Central memory CD8-positive, alpha-beta T cell (primary cell): ENCODE measurements at places on chromosomes 7 and 10.

DNA sequence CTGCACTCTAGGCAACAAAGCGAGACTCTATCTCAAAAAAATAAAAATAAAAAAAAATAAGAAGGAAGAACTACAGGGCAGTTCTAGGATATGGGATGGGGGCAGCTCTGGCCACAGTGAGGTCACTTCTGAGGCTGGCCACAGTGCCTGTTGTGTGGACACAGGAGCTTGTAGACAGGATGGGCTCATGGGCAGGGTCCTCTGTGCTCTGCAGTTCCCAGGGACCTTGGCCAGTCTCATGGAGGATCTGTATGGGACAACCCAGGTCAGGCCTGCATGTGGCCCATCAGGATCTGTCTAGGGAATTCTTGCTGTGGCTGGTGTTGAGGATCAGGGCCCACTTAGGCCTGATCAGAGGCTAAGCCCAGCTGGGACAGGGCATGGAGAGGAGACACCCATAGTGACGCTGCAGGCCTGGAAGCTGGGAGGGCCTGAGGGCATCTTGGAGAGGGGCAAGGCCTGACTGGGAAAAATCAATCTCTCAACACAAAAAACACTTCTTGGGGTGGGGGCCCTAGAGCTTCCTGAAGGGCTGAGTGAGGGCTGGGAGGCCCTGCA lies 19.4 kb upstream of the PAX2 start:
- peaks cover 3% of the 10 kb centered on the region for H3K36me3 ChIP-seq
- H3K4me3 ChIP-seq: no peak overlapping the region
- no peak overlapping the region for H3K27ac ChIP-seq
- H3K4me1 ChIP-seq: peaks cover 25% of the 10 kb centered on the region
- peaks cover 87% of the 10 kb centered on the region for H3K27me3 ChIP-seq
- DNase-seq: no peak

- peaks cover 19% of the 10 kb centered on the region for H3K36me3 ChIP-seq
- H3K27me3 ChIP-seq: no peaks in the 10 kb centered on the region
- H3K27ac ChIP-seq: peak overlapping the region; percentile 35
- no peak for DNase-seq
Observed at GRCh38 chr10:92303096-92303495, 12.1 kb downstream of the MARCHF5 start.

DNA sequence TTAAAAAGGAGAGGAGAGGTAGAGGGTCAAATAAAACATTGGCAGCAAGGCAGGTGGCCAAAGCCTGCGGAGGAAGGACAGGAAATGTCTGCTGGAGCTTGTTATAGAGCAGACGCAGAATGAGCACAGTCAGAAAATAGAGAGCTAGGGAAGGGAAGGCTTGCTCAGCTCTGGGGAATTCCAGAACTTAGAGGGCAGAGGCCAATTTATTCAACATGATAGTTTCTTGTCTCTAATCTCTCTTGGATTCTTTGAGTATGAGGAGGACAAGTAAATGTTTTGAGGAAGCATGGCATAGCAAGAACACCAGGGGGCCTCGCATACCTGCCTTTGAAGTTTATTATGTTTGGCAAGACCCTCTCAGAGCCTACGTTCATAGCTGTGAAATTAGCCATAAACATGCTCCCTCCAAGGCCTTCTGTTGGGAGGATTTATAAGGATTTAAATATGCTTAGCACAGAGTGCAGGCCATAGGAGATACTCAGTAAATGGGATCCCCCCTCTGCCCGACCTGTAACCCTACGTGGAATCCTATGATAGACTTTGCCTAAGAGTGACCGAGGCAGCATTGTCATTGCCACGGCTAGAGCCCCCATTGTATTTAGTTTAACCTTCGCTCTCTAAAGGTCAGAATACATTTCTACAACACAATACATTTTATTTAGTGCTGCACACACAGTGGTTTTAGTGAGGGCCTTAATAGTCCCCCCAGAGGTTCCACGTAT lies 293.9 kb downstream of the CCDC3 start:
- peaks cover 3% of the 10 kb centered on the region for H3K36me3 ChIP-seq
- no peak overlapping the region for H3K4me3 ChIP-seq
- peaks cover 12% of the 10 kb centered on the region for H3K4me1 ChIP-seq
- no peak overlapping the region for H3K27ac ChIP-seq
- DNase-seq: no peak

- peaks cover 6% of the 10 kb centered on the region for H3K4me1 ChIP-seq
- H3K36me3 ChIP-seq: peaks cover 28% of the 10 kb centered on the region
- H3K4me3 ChIP-seq: no peak overlapping the region
- H3K27ac ChIP-seq: no peak overlapping the region
Observed at GRCh38 chr7:5500056-5500776, 76.6 kb upstream of the TNRC18 start.

- H3K27me3 ChIP-seq: no peaks in the 10 kb centered on the region
- no peak for DNase-seq
- peaks cover 40% of the 10 kb centered on the region for H3K4me1 ChIP-seq
- no peak overlapping the region for H3K4me3 ChIP-seq
- peaks cover 2% of the 10 kb centered on the region for H3K36me3 ChIP-seq
Observed at GRCh38 chr10:50556237-50557120, 67.3 kb downstream of the SGMS1 start.

- H3K27me3 ChIP-seq: no peaks in the 10 kb centered on the region
- H3K4me3 ChIP-seq: no peak overlapping the region
- peaks cover 35% of the 10 kb centered on the region for H3K4me1 ChIP-seq
- no peak overlapping the region for H3K27ac ChIP-seq
- no peak for DNase-seq
Observed at GRCh38 chr7:105245398-105246114, 143.2 kb downstream of the SRPK2 start.

GRCh38 chr7:157022681-157023588 lies 12.5 kb upstream of the MNX1 start:
- H3K36me3 ChIP-seq: no peaks in the 10 kb centered on the region
- no peak overlapping the region for H3K27ac ChIP-seq
- no peaks in the 10 kb centered on the region for H3K4me1 ChIP-seq

DNA sequence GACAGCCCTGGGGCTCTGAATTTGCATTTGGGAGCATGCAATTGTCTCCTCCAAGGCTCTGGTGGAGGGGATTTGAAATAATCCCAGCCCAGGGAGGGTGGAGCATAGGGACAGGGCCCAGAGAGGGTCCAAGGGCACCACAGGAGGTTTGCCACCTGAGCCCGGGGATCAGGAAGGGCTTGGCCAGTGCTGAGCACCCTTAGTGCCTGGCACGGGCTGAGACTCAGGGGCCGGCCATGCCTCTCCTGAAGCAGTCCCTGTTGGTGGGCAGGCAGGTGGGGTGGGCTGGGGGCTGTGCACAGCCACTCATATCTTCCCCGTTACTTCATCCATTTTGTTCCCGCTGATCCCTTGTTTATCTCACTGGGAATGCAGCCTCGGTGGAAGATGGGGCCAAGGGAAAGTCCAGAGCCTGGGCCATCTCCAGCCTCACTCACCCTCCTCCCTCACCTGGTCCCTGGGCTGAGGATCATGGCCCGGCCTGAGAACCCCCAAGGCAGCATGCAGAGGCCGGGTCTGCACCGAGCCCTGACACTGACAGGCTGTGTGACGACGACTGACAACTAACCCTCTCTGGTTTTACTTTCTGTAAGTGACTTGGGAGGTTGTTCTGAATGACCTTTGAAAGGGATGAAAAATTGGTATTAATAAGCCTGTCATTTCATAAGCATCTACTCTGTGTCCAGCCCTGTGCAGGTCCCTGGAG lies 38.5 kb downstream of the KCTD7 start:
- H3K4me3 ChIP-seq: no peak overlapping the region
- DNase-seq: no peak
- H3K36me3 ChIP-seq: peaks cover 3% of the 10 kb centered on the region
- no peaks in the 10 kb centered on the region for H3K27me3 ChIP-seq
- no peak overlapping the region for H3K27ac ChIP-seq

- no peak overlapping the region for H3K27ac ChIP-seq
- no peaks in the 10 kb centered on the region for H3K36me3 ChIP-seq
- DNase-seq: no peak
- H3K4me3 ChIP-seq: no peak overlapping the region
Observed at GRCh38 chr10:126243971-126244370, 144.3 kb downstream of the ADAM12 start.

DNA sequence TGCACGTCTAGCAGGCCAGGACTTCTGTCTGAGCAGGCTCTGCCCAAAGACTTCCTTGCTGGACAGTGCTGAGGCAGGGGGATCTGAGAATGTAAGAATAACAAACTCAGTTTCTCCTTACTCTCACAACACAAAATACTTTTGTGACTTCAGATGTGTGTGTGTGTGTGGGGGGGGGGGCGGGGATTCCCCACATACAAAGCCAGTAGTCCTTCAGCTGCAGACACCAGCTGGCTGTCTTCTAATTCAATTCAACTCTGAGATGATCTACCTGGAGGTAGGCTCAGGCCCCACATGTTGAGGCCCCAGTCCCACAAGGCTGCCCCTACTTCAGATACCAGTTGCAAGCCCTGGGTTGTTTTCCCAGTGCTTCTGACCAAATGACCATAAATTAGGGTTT lies 4.7 kb upstream of the CXCL12 start:
- peaks cover 2% of the 10 kb centered on the region for H3K36me3 ChIP-seq
- peaks cover 5% of the 10 kb centered on the region for H3K4me1 ChIP-seq
- H3K4me3 ChIP-seq: no peak overlapping the region
- no peak for DNase-seq
- H3K27me3 ChIP-seq: peaks cover 62% of the 10 kb centered on the region

DNA sequence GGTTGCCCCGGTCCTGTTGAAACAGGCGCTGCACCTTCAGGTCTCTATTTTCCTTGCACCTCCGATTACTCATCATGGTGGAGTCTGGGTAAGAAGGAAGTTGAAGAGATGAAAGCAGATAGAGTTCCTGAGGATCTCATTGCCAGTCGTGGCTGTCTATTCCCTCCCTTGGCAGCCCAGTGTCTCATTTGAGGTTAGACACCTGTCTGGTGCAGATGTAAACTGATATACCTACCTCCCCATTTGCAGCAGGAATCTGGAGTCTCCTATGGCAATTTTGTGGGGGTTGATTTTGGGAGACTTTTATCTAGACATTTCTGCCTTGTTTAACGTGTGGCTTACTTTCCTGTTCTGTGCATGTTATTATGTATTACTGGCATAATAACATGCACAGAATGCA lies 212.1 kb downstream of the BICC1 start:
- H3K36me3 ChIP-seq: peaks cover 2% of the 10 kb centered on the region
- no peaks in the 10 kb centered on the region for H3K27me3 ChIP-seq
- DNase-seq: no peak

- H3K27me3 ChIP-seq: peaks cover 75% of the 10 kb centered on the region
- peak overlapping the region; percentile 32 for H3K27ac ChIP-seq
- H3K36me3 ChIP-seq: peaks cover 12% of the 10 kb centered on the region
- no peak for DNase-seq
- H3K4me1 ChIP-seq: peaks cover 6% of the 10 kb centered on the region
- no peak overlapping the region for H3K4me3 ChIP-seq
Observed at GRCh38 chr7:1245524-1246050, 12.9 kb downstream of the UNCX start.

DNA sequence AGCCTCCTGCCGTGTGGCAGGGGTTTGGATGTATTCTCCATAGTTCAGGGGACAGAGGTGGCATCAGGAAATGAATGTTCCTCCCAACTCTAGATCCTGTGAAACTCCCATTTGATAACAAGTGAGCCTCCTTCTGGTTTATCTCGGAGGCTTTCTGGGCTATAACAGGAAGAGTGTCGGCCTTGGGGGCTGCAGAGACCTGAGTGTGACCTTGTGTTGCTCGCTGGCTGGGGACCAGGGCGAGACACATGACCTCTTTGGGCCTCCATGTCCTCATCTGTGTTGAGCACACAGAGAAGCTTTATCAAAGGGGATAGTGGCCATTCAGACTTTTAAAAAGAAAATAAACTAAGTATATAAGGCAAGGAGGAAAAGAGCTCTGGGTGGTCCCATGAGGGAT lies 78.0 kb upstream of the SMNDC1 start:
- H3K27ac ChIP-seq: no peak overlapping the region
- H3K4me1 ChIP-seq: peaks cover 5% of the 10 kb centered on the region
- no peaks in the 10 kb centered on the region for H3K27me3 ChIP-seq

GRCh38 chr7:31093282-31093681 lies 41.2 kb downstream of the ADCYAP1R1 start:
- H3K4me3 ChIP-seq: no peak overlapping the region
- peaks cover 31% of the 10 kb centered on the region for H3K27me3 ChIP-seq

- peaks cover 11% of the 10 kb centered on the region for H3K36me3 ChIP-seq
- no peaks in the 10 kb centered on the region for H3K27me3 ChIP-seq
- DNase-seq: no peak
- H3K4me3 ChIP-seq: no peak overlapping the region
Observed at GRCh38 chr7:4768597-4769569, 6.5 kb upstream of the AP5Z1 start.

DNA sequence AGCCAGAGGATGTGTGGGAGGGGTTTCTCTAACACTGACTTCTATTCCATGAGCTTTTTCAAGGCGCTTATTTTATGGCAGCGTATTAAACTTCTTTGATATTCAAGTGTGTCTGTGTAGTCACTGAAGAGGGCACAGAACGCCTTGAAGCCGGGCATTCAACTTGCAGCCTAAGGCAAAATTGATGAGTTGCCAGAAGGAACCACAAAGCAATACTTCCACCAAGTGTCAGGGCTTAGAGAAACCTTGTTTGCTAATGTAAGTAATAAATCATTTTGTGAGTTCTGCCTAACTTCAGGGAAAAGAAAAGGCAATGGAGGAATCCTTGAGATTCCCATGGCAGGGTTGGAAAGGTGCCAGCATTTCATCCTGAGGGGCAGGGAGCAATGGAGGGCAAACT lies 163.8 kb downstream of the LCOR start:
- DNase-seq: no peak
- H3K4me3 ChIP-seq: no peak overlapping the region
- H3K27ac ChIP-seq: no peak overlapping the region
- no peaks in the 10 kb centered on the region for H3K27me3 ChIP-seq
- no peaks in the 10 kb centered on the region for H3K4me1 ChIP-seq

GRCh38 chr7:4819560-4820404 lies 42.0 kb downstream of the PAPOLB start:
- H3K27ac ChIP-seq: no peak overlapping the region
- H3K27me3 ChIP-seq: peaks cover 12% of the 10 kb centered on the region
- H3K4me3 ChIP-seq: no peak overlapping the region
- no peaks in the 10 kb centered on the region for H3K36me3 ChIP-seq
- H3K4me1 ChIP-seq: no peaks in the 10 kb centered on the region
- DNase-seq: no peak
